ENCODE measurements at places on chromosomes 3 and 15.

DNA sequence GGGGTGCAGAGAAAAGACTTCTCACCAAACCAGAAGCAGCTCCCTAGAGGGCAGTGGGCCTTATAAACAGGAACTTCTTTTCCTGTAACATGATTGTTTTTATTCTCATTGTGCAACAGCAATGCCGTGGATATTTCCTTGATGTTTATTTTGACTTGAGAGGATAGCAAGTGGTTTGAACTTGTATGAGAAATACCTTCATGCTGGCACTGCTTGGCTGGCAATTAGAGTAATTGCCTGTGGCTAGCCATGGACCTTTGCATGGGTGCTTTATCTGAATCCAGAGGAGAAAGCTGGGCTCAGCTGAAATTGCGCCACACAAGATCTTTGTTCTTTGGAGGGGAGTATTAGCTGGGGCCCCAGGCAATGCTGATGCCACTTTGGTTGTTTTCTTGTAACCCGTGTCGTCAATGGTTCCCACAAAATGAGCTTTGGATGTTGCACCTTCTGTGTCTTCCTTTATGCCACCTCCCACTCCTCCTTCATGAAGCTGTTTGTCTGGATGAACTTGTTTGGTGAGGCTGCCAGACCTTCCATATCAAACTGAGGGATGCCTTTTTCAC, 37.9 kb downstream of the CMTM8 start:
- DNase-seq: no peak

GRCh38 chr3:141050576-141051442, at the start of gene SPSB4:
SPSB4 (plus strand) TSS chr3:141051347; CDS start chr3:141066105, 14,758 bp downstream.
- DNase-seq: no peak

DNA sequence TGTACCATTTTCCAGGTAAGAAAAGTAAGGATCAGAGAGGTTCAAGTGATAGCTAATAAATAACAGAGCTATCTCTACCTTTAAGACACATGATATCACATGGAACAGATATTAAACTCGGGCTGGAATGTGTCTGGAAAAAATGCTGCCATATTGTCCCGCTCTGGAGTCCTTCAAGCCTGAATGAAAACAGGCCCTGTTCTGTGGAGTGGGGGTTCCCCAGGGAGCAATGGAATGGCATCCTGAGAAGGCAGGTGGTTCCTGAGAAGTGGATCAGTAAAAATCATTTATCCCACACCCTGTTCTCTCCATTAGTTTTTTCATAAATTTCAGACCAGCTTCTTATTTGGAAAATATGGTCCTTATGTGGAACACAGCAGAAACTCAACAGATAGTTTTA, 57.3 kb upstream of the PRTG start:
- DNase-seq: no peak

- no peak for DNase-seq
Observed at GRCh38 chr3:71565976-71566375, 17.6 kb downstream of the FOXP1 start.

DNA sequence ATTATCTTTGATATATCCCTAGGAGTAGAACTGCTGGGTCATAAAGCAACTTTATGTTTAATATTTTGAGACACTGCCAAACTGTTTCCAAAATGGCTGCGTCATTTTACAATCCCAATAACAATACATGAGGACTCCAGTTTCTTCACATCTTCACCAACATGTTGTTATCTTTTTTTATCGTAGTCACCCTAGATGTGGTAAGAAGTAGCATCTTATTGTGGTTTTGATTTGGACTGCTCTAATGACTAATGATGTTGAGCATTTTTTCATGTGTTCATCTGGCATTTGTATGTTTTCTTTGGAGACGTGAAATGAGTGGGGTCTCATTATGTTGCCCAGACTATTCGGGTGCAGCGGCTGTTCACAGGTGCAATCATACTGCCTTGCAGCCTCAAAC, 83.8 kb downstream of the MAP4 start:
- no peak for DNase-seq

DNA sequence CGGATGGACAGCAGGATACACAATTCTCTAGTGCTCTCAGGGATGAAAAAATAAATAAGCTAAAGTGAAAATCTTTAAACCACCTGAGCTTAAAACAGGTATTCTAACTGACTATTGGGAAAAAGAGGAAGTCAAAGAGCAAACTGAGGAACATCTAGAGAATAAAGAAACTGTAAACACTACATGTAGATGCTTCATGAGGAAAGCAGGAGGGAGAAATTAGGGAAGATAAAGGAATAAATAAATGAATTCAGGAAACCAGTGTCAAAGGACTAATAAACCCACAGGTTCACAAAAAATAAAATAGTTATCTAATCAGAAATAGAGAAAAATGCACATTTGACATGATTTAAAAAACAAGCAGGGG, 525 bp upstream of the MCCC1 start:
- no peak for DNase-seq

- no peak for DNase-seq
Observed at GRCh38 chr15:57890878-57891277, 174.6 kb downstream of the ALDH1A2 start.

GRCh38 chr3:25855266-25855784, 65.4 kb downstream of the OXSM start:
- DNase-seq: no peak

DNA sequence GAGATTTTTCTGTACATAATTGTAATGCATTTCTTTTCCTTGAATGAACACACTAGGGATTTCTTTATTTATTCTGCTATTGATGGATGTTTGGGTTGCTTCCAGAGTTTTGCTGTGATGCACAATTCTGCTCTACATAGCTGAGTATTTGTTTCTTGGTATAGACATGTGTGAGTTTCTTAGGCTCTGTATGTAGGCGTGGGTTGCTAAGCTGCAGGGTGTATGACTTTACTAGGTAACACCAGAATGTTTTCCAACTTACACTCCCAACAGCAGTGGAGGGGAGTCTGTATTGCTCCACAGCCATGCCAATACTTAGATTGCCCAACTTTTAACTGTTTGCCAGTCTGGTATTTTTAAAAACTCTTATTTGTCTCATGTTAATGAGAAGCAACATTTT, 155.5 kb upstream of the TNIK start:
- DNase-seq: no peak

DNA sequence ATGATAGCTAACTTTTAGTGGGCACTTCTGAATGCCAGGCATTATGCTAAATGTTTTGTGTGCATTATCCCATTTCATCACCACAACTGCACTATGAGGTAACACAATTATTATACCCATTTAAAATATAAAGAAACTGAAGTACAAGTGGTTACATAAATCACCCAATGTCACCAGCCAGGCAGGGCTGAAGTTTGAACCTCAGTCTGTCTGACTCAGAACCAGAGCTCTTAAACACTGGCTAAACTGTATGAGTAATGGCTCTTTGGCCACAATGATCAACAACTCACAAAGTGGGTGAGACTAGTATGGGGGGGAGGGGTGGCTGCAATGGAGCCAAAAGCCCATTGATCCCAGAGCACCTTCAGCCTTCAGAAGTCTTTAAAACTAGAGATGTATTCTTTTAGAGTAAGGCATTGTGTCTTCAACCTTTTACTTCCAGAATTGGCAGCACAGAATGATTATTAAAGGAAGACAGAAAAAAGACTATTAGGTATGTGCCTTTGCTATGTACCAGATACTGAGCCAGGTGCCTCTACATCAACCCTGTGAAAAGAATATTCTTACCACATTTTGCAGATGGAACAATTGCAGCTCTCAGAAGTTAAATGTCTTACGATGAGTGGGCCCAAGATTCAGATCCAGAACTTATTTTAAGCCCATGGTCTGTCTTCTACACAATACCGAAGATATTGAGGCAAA, 166.9 kb downstream of the UACA start:
- DNase-seq: no peak

DNA sequence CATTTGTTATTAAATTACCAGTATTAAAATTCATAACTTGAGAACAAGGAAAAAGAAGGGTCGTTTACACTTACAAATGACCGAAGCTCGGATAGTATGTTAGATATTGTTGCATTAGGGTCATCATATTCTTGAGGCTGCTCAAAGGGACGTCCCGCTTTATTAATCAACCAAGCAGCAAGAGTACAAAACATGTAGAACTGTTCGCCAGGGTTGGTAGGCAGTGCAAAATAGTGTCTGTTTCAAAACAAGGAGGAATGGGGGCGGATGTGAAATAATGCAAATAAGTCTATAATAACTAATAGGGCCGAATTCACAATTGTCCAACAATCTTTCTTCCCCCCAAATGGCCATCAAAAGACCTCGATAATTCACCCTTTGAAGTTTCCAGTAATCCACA, 2.9 kb downstream of the IFT57 start:
- DNase-seq: no peak

- DNase-seq: no peak
Observed at GRCh38 chr15:77355321-77355720, 64.6 kb downstream of the PEAK1 start.

- no peak for DNase-seq
Observed at GRCh38 chr3:100709842-100710260, 557 bp downstream of the TFG start.

GRCh38 chr15:101131489-101132389, 120.1 kb downstream of the CHSY1 start:
- DNase-seq: no peak

GRCh38 chr3:187568171-187568570, 102.0 kb downstream of the SST start:
- DNase-seq: no peak

GRCh38 chr3:44223299-44223698, 18.4 kb upstream of the TOPAZ1 start:
- DNase-seq: no peak

- no peak for DNase-seq
Observed at GRCh38 chr15:29631076-29632070, 190.9 kb downstream of the TJP1 start.

GRCh38 chr3:48278884-48279559, 38.1 kb downstream of the ZNF589 start:
- no peak for DNase-seq

GRCh38 chr15:57090496-57090859, 172.0 kb downstream of the TCF12 start:
- DNase-seq: no peak

GRCh38 chr3:25787689-25788088, 2.2 kb upstream of the OXSM start:
- no peak for DNase-seq

DNA sequence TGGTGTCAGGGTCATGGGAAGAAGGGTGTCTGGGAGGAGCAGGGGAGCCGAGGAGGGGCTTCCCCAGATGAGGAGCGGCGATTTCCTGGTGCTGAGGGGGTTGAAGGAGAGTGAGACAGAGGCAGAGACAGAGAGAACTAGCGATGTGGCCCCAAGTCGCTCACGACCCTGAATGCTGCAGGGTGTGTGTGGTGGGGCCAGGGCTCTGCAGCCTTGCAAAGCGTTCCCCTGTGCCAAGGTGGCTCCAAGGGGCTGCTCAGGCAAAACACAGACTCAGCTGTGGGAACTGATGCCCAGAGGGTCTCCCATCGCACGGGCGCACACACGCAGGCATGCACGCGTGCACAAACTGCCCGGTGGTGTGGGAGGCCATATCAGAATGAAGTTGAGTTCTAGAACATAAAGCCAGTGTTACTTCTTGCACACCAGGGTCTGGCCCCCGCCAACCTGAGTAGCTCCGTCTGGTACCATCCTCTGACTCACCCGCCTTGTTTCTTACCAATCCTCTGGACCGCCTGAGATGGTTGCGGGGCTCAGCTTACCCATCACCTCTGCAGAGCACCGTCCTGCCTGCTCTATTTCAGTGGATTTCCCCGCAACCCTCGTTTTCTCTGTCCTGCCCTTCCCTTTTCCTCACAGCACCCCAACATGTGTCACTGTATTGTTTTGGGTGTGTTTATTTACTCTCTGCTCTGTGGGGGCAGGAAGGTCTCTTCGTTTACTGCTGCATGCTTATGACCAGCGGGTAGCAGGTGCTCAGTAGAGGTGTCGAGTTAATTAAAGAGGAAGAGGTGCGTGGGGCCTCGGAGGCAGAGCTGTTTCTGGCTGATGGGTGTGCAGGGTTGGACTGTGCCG, 4.5 kb downstream of the MELTF start:
- DNase-seq: no peak

- DNase-seq: no peak
Observed at GRCh38 chr3:58586776-58587192, 9.6 kb upstream of the FAM107A start.

- no peak for DNase-seq
Observed at GRCh38 chr3:108806316-108806715, 16.3 kb upstream of the TRAT1 start.

DNA sequence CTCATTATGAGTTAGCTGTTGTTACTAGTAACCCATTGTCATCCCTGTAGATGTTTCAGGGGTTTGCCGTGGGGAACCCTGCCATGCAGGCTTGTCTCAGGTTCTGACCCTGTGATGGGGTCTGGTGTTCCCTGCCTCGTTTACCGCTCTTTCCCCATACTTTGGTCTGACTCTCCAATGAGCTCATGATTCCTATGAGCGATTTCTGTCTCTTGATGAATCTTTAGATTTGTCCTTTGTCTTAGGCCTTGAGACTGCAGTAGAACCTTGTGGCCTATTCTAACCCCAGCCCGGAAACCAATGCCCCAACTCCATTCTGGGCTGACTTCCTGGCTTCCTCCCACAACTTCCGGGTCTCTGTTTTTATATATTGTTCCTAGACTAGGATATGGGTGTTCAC, 11.3 kb upstream of the IQGAP1 start:
- DNase-seq: peak; percentile 40

GRCh38 chr15:80609512-80609946, 85.6 kb upstream of the ABHD17C start:
- no peak for DNase-seq

- no peak for DNase-seq
Observed at GRCh38 chr15:69467636-69468035, 15.0 kb downstream of the RPLP1 start.

GRCh38 chr3:4949659-4950058, 29.6 kb upstream of the BHLHE40 start:
- no peak for DNase-seq

GRCh38 chr15:52019394-52020220, 588 bp downstream of the MAPK6 start:
- DNase-seq: peak; percentile 47

- DNase-seq: no peak
Observed at GRCh38 chr3:194880940-194881925, 195.6 kb downstream of the FAM43A start.

GRCh38 chr3:78666470-78666800, 1101.4 kb downstream of the ROBO1 start:
- DNase-seq: no peak

- no peak for DNase-seq
Observed at GRCh38 chr15:79093352-79093935, 2.9 kb upstream of the RASGRF1 start.

DNA sequence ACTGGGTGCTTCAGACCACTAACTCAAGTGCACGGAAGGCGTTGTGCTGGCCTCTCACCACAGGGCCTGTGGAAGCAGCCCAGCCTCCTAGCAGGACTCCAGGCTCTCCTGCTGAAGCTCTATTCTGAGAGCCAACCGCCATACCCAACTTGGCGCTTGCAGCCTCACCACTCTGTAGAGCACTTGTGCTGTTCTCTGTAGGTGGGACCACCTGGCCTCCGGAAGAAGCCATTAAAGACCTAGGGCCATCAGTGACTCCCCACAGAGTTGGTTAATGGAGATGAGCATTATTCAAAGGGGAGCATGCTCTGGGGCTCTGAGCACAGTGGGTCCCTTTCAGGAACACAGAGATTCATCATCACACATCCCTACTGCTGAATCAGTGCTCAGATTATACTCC, 50.9 kb downstream of the C3orf85 start:
- no peak for DNase-seq

GRCh38 chr3:10977892-10978510, 14.5 kb upstream of the SLC6A1 start:
- no peak for DNase-seq

- DNase-seq: no peak
Observed at GRCh38 chr3:17643691-17644090, 98.7 kb downstream of the TBC1D5 start.

GRCh38 chr3:180390313-180390712, 211.7 kb upstream of the TTC14 start:
- no peak for DNase-seq

GRCh38 chr3:181326637-181327223, 337.2 kb upstream of the DNAJC19 start:
- DNase-seq: no peak

All from central memory CD8-positive, alpha-beta T cell (primary cell).